ENCODE measurements at places on chromosomes 5 and 9. TPM values are rescaled to one million over a fixed set of nuclear protein-coding genes. Genes with fewer than 3 reads are reported as not detected.
A peak's percentile ranks its signal among the peaks of the same experiment; 100 is the strongest.

DNA sequence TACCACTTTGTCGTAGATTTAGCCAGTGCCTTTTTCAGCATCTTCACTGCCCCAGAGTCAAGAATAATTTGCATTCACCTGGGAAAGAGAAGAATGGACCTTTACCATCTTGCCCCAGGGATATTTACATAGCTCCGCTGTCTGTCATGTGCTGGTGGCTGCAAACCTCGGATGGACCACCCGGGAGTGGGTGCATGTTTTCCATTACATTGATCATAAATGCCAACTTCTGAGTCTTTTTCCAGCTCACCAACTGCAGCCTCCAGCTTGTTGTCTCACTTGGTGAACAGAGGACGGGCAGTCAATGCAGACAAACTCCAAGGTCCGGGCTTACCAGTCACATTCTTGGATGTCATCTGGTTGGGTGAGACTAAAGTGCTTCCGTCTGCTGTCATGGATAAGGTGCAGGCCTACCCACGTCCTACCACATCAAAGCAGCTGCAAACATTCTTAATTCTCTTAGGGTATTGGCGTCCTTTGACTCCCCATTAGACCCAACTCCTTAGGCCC, 155.8 kb upstream of the APC start:
- H3K4me3 ChIP-seq = no peak overlapping the region
- DNase-seq = no peak
- H3K27ac ChIP-seq = no peak overlapping the region
- H3K36me3 ChIP-seq = no peaks in the 10 kb centered on the region

- H3K4me3 ChIP-seq = no peak overlapping the region
- DNase-seq = no peak
- H3K27me3 ChIP-seq = no peaks in the 10 kb centered on the region
- H3K4me1 ChIP-seq = peaks cover 34% of the 10 kb centered on the region
- peak overlapping the region; percentile 38 for H3K27ac ChIP-seq
Measured at GRCh38 chr9:112059145-112059965, 115.7 kb downstream of the SUSD1 start.

- no peak overlapping the region for H3K4me3 ChIP-seq
- H3K27me3 ChIP-seq = no peaks in the 10 kb centered on the region
- H3K4me1 ChIP-seq = no peaks in the 10 kb centered on the region
- DNase-seq = no peak
Measured at GRCh38 chr9:93072383-93072795, 13.9 kb downstream of the SUSD3 start.

GRCh38 chr9:123669346-123669745, 260.6 kb downstream of the DENND1A start:
- no peaks in the 10 kb centered on the region for H3K4me1 ChIP-seq
- DNase-seq = no peak
- no peak overlapping the region for H3K27ac ChIP-seq
- no peak overlapping the region for H3K4me3 ChIP-seq
- H3K36me3 ChIP-seq = peaks cover 4% of the 10 kb centered on the region

GRCh38 chr9:85742597-85742936, 813 bp upstream of the AGTPBP1 start:
- peak overlapping the region; percentile 59 for H3K27ac ChIP-seq
- peak overlapping the region; percentile 91 for H3K4me3 ChIP-seq
- H3K36me3 ChIP-seq = no peaks in the 10 kb centered on the region
- no peak for DNase-seq
- H3K4me1 ChIP-seq = no peaks in the 10 kb centered on the region

The SLC34A1 gene
- total RNA-seq = 0.10 TPM

Data from GM12878 (cell line).